Left ventricle myocardium superior (tissue), 1 donor: ENCODE measurements at places on chromosomes 7 and 10. TPM values are rescaled to one million over a fixed set of nuclear protein-coding genes. Genes with fewer than 3 reads are reported as not detected.

Gene EPO
- not detected for total RNA-seq

DNA sequence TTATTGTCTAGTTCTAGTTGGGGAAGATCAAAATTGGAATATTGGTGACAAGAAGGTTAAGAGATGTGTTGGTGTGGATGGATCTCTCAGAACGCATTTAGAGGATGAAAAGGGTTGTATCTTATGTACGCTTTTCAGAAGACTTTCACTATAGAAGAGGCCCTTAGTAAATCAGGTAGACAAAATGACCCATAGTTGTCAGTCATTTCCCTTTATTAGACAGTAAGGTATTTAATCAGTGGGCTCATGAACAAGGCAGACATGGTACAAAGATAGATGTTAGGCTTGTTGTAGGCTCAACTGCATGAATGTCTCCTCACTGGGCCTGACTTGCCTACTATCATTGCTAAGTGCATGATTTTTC is 359.2 kb downstream of the PHF14 start:
- no peak for DNase-seq

DNA sequence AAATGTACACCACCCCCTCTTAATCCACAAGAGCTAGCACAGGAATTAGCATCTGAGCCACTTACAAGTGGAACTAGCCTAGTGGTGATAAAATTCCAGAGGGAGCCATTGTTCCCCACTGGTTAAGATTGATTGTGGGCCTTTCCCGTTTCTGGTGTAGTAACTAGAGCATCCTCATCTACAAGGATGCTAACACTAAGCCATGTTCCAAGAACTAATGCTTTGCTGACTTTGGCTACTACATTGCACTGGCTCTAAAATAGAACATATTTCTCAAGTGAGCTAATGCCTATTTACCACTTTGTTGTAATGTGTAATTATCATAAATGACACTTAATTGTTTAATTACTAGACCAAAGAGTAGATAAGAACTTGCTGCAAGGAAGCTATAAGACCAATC is 143.7 kb downstream of the FZD1 start:
- no peak for DNase-seq

DNA sequence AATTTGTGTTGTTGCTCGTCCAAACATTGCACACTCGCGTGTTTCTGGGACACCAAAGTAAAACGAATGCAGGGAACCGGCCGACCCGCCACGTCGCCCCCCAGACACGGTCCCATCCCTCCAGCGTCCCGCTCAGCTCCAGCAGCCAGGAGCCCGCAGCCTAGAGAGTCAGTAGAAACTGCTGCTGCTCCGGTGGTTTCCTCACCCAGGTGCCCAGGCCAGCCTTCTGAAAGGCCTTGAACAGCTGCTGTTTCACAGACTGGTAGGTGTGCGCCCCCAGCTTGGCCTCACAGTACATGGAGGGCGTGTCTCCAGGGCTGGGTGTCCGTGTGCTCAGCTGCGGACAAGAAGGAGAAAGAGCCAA is 126.8 kb downstream of the WDR37 start:
- DNase-seq, result no peak

- no peak for DNase-seq
Observed at GRCh38 chr7:42180806-42181205, 56.2 kb downstream of the GLI3 start.

DNA sequence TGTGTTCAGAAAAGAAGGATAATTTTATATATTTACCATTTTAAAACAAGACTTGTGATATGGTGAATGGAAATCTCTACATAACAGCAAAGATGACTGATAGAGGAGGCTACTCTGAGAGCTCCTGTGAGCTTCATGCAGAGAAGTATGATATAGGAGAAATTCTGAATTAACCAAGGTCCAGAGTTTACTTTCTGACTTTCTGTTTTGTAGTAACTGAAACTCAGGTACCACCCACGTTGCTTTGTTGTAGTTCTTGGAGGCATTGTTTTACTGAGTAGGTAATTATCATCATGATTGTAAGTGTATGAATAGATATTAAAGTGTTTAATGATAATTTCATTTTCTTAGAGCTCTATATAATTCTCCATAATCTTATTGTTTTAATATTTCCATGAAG is 18.0 kb upstream of the SFR1 start:
- no peak for DNase-seq

GRCh38 chr10:33722067-33722466 is 387.6 kb upstream of the NRP1 start:
- DNase-seq, result no peak
